Stimulated activated CD4-positive, alpha-beta T cell treated with anti-CD3 and anti-CD28 coated beads, Interleukin-15, amount 100 ng/mL, for 48 hours (primary cell): ENCODE measurements at places on chromosomes 11 and 22.
A peak's percentile ranks its signal among the peaks of the same experiment; 100 is the strongest.

DNA sequence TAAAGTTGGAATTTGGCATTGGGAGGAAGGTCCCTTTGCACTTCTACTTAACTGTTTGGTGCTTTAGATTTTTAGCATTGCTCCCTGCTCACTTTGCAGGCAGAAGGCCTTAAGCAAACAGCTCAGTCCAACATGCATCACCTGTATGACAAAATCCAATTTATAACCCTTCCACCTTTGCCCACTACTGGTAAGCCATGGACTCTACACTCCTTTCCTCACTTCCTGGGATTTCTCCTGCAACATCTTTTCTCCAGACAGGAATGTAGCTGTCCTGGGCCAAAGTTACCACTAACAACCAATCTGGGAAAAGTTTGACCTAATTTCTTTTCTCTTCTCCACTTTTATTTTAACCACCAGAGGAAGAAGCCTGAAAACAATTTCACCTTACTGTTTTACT lies 1.8 kb upstream of the OR2D2 start:
- no peak for DNase-seq

DNA sequence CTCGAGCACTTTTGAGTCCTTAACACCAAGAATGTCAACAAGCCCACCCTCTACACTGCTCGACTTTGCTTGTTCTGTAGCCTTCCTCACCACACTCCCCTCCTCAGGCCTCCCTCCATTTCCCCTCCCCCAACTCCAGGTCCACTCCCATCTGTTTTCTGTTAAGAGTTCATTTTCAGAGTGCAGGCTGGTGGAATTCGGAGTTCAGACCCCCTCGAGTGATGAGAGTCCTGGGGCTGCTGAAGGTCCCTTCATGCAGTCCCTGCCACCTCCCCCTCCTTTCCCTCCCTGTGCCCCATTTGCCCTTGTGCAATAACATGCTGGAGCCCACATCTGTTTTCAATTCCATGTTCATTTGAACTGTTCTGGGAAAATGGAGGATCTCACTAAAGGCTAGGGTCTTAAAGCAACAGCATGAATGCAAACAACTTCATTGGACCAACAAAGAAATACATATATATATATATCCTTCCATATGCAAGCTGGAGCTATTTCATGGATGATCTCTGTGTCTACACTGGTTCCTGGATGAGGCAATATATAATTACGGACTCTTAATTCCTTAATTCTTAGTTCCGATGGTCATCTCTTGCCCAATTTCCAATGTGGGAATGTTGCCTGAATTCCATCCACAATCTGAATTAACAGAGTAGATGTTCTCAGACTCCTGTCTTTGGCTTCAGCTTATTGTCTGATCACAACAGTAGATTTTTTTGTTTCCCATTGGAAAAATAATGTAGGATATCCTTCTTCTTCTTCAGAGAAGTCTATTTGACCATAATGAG lies 340.4 kb downstream of the ETS1 start:
- DNase-seq, result no peak

DNA sequence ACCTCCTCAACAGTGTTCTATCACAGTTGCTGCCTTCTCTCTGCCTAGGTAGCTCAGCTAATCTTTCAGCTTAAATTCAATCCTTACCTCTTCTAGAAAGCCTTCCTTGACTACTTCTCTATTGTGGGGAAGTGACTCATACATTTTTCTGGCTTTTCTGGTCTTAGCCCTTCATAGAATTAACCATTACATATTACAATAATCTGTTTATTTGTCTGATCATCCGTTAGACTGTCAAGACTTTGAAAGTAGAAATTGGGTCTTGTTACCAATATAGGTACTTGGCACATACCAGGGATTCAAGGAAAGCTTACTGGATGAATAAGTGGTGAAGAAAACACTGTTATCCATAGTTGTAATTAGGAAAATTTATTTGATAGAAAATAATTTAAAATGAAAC lies 89.6 kb downstream of the FANCF start:
- no peak for DNase-seq

- no peak for DNase-seq
Measured at GRCh38 chr22:24186352-24186740, 5.1 kb downstream of the SUSD2 start.

DNA sequence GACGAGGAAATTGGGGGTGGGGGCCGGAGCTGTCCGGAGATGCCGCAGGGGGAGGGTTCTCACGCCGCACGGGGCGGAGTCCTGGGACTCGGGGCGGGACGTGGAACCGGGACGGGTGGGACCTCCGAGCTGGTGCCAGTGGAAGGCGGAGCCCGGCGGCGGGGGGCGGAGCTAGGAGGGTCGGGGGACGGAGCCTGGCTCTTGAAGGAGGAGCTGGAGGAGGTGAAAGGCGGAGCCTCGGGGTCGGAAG lies 271 bp downstream of the FKBP2 start:
- DNase-seq, result peak; percentile 100

GRCh38 chr11:61042961-61043540 lies 59.2 kb upstream of the CD5 start:
- DNase-seq, result no peak

GRCh38 chr11:36564376-36565030 lies 3.3 kb upstream of the RAG1 start:
- DNase-seq, result no peak

DNA sequence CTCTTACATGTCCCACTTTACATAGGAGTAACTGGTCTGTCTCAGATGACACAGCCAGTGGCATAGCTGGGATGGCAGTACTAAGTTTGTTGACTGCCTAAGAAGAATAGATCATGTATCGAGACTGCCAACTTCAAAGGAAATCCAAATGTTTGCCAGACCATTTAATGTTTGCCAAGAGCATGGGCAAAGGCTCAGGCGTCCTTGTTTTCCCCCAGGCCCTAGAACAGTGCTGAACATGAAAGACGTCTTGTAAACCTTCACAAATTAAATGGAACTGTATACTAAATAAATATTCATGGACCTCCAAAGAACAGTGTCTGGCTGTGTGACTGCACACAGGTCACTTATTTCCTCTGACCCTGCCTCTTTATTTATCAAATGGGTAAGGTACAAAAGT lies 234.7 kb upstream of the CCDC90B start:
- no peak for DNase-seq

DNA sequence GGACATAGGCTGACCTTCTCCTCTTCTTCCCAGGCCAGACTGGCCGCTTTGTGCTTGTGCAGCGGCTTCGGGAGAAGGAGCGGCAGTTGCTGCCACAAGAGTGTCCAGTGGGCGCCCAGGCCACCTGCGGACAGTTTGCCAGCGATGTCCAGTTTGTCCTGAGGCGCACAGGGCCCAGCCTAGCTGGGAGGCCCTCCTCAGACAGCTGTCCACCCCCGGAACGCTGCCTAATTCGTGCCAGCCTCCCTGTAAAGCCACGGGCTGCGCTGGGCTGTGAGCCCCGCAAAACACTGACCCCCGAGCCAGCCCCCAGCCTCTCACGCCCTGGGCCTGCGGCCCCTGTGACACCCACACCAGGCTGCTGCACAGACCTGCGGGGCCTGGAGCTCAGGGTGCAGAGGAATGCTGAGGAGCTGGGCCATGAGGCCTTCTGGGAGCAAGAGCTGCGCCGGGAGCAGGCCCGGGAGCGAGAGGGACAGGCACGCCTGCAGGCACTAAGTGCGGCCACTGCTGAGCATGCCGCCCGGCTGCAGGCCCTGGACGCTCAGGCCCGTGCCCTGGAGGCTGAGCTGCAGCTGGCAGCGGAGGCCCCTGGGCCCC lies 1.4 kb downstream of the RASSF7 start:
- DNase-seq, result no peak

DNA sequence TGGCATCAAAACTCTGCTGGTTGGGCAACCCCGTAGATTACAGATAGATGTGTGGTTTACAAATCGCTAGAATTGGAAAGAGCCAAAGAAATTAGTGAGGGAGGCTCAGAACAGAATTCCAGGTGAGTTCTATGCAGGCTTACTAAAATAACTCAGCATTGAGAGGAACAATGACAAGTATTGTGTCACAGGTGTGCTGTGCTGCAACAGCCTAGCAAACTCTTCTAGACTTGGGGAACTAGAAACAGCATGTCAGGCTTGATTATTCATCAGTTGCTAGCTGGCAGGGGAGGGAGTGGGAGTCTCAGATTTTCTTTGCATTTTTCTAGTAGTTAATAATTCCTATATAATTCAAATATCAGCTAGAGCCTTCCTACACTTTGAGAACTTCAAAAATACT lies 26.3 kb upstream of the RASD2 start:
- no peak for DNase-seq

GRCh38 chr11:65529475-65530156 lies 4.7 kb downstream of the SCYL1 start:
- no peak for DNase-seq

GRCh38 chr11:92224054-92224406 lies 588 bp upstream of the FAT3 start:
- no peak for DNase-seq

- DNase-seq, result no peak
Measured at GRCh38 chr11:65524014-65524740, 706 bp upstream of the SCYL1 start.

DNA sequence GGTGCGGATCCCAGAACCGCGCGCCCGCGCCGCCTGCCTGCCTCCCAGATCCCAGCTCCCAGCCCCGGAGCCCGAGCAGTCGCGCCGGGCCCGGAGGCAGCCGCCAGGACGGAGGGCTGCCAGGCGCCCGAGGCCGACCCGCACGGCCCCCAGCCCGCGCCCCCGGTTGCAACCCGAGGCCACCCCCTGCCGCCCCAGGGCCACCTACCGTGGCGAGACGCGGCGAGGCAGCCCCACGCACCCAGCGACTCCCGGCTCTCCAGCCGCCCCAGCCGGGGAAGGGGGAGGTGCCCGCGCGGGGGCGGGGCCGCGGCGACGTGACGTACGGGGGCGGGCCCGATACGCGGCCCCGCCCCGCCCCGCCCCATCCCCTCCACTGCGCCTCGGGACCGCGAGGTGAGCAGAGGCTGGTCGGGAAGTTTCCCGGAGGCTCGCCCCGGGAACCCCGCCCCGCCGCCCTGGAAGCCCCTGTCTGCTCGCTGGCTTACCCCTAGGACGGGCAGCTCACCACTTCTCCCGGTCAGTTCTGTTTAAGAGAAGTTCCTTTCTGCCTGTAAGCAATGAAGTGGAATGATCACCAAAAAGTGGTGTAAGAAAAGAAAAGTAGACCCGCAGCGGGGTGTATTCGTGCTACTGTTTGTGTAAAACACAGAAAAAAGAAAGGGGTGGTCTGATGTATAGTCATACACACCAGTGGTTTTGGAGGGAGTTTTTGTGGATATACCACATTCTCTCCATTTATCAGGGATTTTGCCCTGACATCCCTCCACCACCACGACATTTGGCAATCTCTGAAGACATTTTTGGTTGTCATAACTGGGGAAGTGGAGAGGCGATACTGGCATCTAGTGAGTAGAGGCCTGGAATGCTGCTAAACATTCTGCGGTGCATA lies at the start of gene TPST2:
Gene TPST2 (minus strand): TSS at position 288 of the 892 bp plus-strand sequence. CDS start 48,502 bp downstream, outside the sequence.
- peak; percentile 56 for DNase-seq

DNA sequence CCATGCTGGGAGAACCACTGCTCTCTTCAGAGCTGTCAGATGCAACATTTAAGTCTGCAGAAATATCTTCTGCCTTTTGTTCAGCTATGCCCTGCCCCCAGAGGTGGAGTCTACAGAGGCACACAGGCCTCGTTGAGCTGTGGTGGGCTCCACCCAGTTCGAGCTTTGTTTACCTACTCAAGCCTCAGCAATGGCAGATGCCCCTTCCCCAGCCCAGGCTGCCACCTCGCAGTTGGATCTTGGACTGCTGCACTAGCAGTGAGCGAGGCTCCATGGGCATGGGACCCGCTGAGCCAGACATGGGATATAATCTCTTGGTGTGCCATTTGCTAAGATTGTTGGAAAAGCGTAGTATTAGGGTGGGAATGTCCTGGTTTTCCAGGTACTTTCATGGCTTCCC lies 229.1 kb upstream of the C11orf87 start:
- DNase-seq, result no peak

- no peak for DNase-seq
Measured at GRCh38 chr11:74138572-74138971, 32.2 kb downstream of the C2CD3 start.

DNA sequence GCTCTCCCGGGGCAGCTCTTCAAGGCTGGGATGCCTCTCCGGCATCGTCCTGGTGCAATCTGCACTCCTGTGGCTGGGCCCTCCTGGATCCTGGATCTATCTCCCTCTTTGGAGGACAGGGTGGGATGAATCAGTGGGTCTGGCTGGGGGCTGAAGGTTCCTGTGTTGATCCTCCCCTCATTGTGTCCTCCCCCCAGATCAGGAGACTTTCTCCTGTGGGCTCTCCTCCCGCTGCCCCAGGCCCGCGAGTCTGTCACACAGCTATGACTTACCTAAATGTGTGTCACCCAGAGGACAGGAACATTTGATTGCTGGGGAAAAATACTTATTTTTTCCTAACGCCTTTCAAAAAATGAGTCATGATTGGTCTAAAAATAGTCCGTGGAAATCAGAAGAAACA lies 106.8 kb upstream of the NECTIN1 start:
- no peak for DNase-seq
